ENCODE measurements at places on chromosomes 2 and 18.

DNA sequence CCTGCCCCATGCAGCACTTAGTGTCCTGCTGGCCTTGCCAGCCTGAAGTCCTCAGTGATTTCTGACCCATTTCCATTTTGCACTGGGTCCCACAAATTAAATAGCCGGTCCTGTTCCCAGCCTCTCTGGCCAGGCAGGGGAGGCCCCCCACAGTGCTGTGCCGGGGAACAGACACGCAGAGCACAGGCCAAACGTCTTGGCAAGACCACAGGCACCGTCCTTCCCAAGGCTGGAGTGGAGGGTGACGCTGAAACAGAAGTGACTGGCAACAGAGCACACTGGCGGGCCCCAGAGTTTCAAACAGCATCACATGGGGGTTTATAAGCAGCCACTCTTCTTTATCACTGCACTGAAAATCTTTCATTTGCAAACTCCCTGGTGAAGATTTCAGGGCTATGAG is 52.2 kb downstream of the EDAR start:
- peak; percentile 6 for DNase-seq

GRCh38 chr2:239948100-239948881 is 76.9 kb downstream of the NDUFA10 start:
- DNase-seq = no peak

GRCh38 chr18:36850527-36851201 is 21.7 kb downstream of the KIAA1328 start:
- DNase-seq = no peak

DNA sequence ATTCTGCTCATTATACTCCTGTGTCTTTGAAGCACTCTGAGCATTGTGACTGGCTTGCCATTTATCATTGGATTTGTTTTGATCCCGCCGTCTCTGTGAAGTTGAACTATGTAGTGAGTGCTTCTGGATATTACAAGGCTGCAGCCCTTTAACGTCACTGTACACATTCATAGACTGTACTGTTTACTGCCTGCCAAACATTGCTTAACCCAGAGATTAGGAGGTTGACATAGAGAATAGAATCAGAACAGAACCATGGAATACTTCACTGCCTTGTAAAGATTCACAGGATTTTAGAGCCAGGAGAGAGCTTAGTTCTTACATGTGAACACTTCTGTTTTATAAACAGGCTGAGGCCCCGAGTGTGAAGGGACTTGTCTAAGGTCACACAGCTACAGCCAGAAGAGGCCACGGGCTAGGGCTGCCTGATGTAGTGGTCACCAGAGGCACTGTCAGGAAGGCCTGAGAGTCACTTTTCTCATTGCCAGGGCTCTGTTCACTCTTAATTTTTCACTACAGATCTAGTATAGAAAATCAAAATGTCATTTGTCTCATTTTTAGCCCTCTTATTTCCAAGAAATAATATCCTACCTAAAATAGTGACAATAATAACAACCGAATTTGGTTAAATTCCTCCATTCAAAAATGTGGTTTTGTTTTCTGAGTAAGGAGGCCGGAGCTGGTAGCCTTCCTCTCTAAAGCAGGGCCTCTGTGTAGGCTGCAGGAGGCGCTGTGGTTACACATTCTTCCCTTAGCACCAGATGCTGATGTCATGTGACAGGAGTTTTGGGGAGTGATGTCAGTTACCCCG is 87.9 kb downstream of the UGGT1 start:
- peak; percentile 56 for DNase-seq

GRCh38 chr18:3248062-3248657 is 559 bp downstream of the MYL12A start:
- no peak for DNase-seq

- no peak for DNase-seq
Observed at GRCh38 chr2:149160195-149160594, 121.7 kb downstream of the LYPD6B start.
